ENCODE measurements at places on chromosomes 6 and 20.

DNA sequence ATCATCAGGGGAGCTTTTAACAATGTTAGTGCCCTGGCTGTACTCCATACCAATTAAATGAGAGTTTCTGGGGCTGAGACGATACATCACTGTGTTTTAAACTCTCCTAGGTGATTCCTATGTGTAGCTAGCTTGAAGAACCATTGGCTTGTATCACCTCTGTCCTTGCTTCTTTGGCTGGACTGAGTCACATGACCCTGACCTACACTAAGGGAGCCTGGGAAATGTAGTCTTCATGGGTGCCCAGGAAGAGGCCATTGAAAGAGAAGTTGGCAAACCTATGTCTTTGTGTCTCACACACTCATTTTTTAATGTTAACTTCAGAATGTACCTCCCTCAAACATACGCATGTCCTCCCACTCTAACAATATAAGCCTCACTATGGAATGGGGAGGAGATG lies 506.6 kb downstream of the DHX35 start:
- DNase-seq = no peak

GRCh38 chr6:11291582-11291981 lies 59.1 kb upstream of the NEDD9 start:
- peak; percentile 16 for DNase-seq

DNA sequence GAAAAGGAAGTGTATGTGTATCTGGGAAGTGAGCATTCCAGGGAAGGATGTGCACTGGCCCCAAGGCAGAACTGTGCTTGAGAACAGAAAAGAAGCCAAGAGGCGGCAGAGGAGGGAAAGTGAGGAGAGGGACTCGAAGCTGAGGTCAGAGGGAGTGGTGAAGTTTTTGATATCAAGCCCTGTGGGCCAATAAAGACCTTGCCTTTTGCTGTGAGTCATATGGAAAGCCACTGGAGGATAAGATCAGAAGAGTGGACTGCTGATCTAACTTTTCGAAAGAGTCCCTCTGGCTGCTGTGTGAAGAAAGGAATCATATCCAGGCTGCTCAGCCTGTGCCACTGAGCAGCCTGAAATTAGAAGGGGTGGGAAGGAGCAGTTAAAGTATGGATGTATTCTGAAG lies 99.4 kb downstream of the EYA4 start:
- no peak for DNase-seq

- DNase-seq = peak; percentile 46
Observed at GRCh38 chr6:42978487-42978838, 518 bp downstream of the PEX6 start.

DNA sequence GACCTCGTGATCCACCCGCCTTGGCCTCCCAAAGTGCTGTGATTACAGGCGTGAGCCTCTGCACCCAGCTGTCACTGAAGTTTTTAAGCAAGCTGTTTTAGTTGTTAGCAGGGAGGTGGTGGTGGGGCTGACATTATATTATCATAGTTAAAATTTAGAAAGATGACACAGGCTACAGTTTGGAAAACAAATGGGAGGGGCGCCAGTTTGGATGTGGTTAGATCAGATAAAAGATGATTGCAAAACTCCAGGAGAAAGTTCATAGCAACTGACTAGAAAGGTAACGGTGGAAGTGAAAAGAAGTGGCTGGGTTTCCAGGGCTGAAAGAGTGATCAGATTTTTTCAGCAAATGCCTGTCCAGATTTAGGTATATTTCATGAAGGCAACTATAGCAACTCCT lies 311.9 kb upstream of the CITED2 start:
- DNase-seq = no peak

DNA sequence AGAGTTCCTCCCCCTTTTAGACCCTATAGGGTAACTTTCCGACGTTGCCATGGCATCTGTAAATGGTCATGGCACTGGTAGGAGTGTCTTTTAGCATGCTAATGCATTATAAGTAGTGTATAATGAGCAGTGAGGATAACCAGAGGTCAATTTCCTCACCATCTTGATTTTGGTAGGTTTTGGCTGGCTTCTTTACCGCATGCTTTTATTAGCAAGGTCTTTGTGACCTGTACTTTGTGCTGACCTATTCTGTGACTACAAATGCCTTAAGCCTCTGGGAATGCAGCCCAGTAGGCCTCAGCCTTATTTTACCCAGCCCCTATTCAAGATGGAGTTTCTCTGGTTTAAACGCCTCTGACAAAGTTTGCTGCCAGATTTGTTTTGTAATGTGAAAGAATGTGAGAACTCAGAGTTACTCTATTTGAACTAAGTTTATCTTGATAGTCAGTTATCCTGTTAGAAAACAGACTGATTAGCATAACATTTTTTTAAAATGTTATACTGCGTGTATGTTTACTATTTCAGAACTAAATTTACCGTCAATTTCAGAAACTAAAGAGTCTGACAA lies 111.3 kb upstream of the PRSS16 start:
- DNase-seq = no peak

DNA sequence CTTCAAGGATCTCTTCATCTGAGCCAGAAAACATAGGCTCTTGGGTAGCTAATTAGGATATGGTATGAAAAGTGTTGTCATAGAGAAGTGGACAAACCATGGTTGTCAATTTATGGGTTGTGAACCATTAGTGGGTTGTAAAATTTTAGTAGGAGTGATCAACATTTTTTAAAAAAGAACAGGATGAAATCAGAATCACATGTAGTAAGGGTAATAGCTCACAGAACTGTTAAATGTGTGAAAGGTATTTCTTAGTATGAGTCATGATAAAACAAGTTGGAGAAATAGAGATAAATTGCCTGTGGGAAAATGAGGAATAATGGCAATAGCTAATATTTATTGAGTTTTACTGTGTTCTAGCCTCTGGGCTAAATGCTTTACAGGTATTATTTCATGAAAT lies 113.4 kb downstream of the MAP3K4 start:
- no peak for DNase-seq

- DNase-seq = no peak
Observed at GRCh38 chr20:56453352-56453751, 15.1 kb upstream of the RTF2 start.

GRCh38 chr20:49821381-49821780 lies 8.8 kb downstream of the SLC9A8 start:
- no peak for DNase-seq

DNA sequence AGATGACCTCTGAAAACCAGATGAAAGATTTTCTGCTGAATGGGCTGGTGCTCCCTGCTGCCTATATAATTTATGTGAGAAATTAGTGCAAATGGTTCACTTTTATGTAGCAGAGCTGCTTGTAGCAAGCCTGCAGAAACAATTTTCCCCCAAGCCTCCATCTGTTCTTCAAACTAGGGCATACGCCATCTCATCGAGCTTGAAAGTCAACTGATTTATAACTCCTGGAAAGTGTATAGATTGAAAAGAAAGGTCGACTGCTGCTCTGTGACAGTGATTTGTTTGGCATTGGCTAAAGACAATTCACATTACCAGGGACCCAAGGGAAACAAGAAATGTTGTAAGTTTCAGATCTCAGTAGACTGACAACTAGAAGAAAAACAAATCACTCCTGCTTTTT lies 93.3 kb downstream of the PACRG start:
- DNase-seq = no peak

DNA sequence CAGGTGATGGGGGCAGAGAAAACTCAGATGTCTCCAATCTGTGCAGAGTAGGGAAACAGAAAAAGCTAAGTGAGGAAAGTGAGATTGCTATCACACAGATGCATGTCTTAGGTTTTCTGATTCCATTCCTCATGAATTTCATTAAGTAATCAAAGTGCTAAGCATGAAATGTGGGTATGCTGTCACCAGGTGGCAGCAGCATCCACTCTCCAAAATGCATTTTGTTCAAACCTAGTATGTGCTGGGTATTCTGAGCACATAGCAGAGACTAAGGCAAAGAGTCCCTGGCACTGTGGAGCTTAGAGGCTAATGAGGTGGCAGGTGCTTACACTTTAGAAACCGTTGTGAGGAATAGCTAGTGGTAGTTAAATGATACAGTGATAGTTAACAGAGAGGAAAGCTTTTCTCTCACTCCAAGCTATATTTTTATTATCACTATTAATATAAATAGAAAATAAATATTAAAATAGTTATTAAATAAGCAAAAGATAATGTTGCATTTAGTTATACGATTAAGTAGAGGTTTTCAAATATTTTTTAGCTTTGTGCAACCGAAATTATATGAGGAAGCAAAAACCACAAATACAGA lies 179.5 kb downstream of the CDH26 start:
- DNase-seq = peak; percentile 56

DNA sequence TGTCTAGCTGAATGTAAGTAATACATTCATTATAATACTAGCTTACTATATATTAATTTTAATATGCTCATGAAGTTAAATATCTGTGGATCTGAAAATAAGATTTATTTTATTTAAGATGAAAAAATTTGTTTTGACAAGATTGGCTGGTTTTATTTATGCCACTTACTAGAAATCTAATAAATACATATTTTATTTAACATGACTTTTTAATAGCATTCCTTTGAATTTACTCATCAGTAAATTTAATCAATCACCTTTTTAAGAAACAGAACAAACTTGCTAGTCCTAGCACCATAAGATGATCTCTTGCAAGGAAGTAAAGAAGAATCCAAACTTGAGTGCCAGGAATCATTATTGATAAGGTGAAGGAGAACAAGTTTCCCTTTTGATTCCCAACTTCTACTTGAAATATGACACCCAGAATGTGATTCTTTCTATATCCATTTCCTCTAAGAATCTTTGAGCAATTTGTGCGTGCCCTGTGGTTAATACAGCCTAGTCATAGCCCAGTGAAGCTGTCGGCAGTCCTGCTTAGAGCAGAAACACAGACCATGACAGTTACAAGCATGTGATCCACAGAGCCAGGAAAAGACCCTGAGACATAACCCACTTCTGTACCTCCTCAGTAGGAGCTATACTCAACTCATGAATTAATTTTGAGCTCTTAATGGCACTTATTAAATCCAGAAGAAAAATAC lies 282.3 kb upstream of the QKI start:
- no peak for DNase-seq

- no peak for DNase-seq
Observed at GRCh38 chr6:36232172-36232571, 35.6 kb downstream of the BRPF3 start.
